ENCODE measurements at places on chromosomes 11 and 22. TPM values are rescaled to one million over a fixed set of nuclear protein-coding genes. Genes with fewer than 3 reads are reported as not detected.
A peak's percentile ranks its signal among the peaks of the same experiment; 100 is the strongest.

The ACRV1 gene
- total RNA-seq, result 56.5 TPM

The TEX12 gene
- total RNA-seq, result 6.3 TPM

The ANGPTL5 gene
- total RNA-seq, result 0.62 TPM

The TMEM80 gene
- total RNA-seq, result 74.5 TPM

The ANKK1 gene
- total RNA-seq, result 2.2 TPM

- no peaks in the 10 kb centered on the region for H3K4me1 ChIP-seq
- H3K4me3 ChIP-seq, result no peak overlapping the region
- no peaks in the 10 kb centered on the region for H3K27me3 ChIP-seq
- H3K27ac ChIP-seq, result no peak overlapping the region
- H3K36me3 ChIP-seq, result no peaks in the 10 kb centered on the region
These were observed 11.9 kb upstream of the AMPD3 start for GRCh38 chr11:10443152-10443551.

GRCh38 chr11:110374921-110375320, 54.8 kb upstream of the FDX1 start:
- no peak for DNase-seq
- H3K36me3 ChIP-seq, result no peaks in the 10 kb centered on the region
- H3K4me1 ChIP-seq, result peaks cover 9% of the 10 kb centered on the region
- no peak overlapping the region for H3K4me3 ChIP-seq
- no peaks in the 10 kb centered on the region for H3K27me3 ChIP-seq

DNA sequence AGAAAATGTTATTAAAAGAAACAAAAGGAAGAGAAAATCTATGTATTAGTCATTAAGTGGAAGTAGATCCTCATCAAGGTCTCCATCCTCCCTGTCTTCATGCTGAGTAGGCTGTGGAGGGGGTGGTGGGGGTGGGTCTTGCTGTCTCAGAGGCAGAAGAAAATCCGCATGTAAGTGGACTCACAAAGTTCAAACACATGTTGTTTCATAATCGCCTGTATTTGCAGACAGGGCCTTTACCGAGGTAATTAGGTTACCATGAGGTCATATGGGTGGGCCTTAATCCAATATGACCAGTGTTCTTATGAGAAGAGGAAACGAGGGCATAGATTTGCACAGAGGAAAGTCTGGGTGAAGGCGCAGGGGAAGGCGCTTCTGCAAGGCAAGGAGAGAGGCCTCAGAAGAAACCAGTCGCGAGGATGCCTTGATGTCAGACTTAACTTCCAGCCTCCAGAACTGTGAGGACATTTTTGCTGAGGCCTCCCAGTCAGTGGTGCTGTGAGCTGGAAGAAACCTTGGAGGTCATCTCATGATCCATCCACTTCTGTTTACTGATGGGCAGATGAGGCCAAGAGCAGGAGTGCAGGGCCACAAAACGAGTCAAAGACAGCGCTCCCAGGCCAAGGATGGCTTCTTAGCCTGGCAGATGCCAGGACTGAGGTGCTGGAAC, 49.3 kb upstream of the THY1 start:
- H3K4me1 ChIP-seq, result no peaks in the 10 kb centered on the region
- no peak overlapping the region for H3K27ac ChIP-seq
- no peaks in the 10 kb centered on the region for H3K36me3 ChIP-seq

DNA sequence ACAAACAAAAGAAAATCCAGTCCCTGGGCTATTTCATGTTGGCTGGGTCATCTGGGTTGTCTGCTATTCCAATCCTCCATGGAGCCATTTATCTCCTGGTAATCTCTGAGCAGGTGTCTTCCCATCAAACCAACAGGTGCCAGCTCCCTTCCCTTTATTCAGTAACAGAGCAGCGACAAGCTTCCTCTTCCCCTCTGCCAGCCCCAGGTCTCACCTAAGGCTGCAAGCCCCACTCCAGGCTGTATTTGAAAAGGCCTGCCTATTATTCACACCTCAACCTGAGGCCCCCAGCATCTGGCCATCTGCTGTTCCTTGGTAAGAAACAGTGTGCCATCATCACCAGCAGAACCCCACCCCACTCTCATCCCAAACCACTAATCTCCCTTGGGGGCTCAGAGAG, 436.2 kb downstream of the BUD13 start:
- no peak overlapping the region for H3K4me3 ChIP-seq
- no peak for DNase-seq
- H3K36me3 ChIP-seq, result no peaks in the 10 kb centered on the region

- DNase-seq, result no peak
- H3K4me1 ChIP-seq, result peaks cover 10% of the 10 kb centered on the region
- H3K36me3 ChIP-seq, result no peaks in the 10 kb centered on the region
- peak overlapping the region; percentile 65 for H3K4me3 ChIP-seq
- H3K27me3 ChIP-seq, result no peaks in the 10 kb centered on the region
- H3K27ac ChIP-seq, result peak overlapping the region; percentile 78
These were observed 1.1 kb upstream of the PELI3 start for GRCh38 chr11:66465373-66466224.

DNA sequence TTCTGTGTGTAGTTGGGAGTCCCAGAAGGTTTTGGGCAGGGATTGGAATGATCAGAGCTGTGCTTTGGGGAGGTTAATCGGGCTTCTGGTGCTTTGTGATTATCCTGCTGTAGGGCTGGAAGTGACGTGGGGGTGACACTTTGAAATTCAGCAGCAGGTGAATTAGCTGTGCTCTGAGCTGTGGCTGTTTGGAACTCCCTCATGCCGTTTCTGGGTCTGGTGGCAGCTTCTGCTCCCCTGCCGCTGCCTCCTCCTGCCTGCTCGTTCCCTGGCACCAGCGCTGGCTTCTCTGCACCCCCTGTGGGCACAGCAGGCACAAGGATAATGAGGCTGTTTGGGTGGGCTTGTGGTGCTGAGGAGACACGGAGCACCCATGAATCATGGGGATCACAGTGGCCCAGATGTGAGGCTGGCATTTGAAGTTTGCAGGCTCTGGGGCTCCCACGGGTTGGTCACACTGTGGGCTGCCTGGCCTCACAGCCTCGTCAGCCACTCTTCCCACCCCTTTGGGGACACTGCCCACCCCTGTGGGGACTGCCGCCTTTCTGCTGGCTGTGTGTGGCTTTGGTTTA, 49.7 kb downstream of the TBC1D22A start:
- DNase-seq, result no peak
- no peaks in the 10 kb centered on the region for H3K27me3 ChIP-seq
- H3K27ac ChIP-seq, result no peak overlapping the region
- no peak overlapping the region for H3K4me3 ChIP-seq
- H3K4me1 ChIP-seq, result no peaks in the 10 kb centered on the region

All from testis (tissue), 5 donors.